ENCODE measurements at places on chromosomes 6 and 20.

GRCh38 chr20:3277686-3278465, 38.9 kb upstream of the SLC4A11 start:
- no peak for DNase-seq

DNA sequence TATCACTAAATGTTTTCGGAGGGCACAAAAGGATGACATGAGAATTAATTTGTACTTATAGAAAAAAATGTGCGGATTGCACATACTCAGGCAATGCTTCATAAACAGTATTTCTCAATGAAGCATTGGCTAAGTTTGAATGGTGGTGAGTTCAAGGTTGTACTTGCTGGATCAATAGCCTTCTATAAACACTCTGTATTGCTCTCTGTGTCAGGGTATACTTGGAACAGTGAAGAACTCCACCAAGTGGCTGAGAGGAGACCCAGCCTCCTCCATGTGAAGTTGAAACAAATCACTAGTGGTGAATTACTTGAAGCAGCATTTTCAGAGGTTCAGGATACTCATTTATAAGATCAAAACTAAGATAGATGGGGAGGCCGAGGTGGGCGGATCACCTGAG, 360.6 kb downstream of the RIMS1 start:
- no peak for DNase-seq

GRCh38 chr6:52551483-52552277, 25.2 kb downstream of the TRAM2 start:
- DNase-seq, result peak; percentile 89

DNA sequence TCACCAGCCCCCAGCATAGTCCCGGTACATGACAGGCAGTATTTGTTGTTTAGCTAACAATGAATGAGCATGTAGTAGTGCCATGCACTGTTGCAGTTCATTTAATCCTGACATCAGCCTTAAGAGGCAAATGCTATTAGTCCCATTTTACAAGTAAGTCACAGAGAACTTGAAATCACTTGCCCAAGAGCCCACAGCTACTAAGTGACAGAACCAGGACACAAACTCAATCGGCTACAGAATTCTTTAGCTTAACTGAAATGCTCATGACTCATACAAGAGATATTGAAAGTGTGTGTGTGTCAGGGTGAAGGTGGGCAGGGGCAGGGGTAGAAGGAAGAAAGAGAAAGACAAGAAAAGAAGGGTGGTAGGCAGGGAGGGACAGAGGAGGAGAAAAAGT, 52.7 kb downstream of the UNC5CL start:
- DNase-seq, result no peak

DNA sequence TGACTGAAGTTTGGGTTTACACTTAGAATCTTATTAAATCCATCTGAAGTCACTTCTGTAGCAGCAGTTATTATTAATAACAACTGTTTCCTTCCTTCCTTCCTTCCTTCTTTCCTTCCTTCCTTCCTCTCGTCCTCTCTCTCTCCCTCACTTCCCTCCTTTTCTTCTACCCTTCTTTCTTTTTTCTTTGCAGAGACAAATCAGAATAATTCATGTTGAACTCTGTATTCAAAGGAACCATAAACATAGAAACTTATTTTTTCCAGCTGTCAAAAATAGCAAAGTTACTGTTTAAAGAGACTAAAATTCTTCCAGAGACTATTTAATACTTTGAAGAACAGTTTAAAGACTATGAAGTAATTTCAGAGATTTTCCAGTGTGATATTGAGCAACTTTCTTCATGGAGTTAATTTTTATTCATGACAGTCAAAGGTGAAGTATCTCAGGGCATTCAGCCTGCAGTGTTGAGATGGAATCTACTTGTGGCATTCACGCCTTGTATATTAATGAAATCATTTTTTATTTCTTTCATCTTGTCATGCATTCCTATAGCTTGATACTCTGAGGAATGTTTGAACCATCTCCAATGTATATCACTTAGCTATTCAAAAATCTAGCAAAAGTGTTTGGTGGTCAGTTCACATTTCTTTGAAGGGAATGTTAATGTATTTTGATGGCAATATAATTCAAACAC, 109.7 kb downstream of the BCAS1 start:
- DNase-seq, result no peak

DNA sequence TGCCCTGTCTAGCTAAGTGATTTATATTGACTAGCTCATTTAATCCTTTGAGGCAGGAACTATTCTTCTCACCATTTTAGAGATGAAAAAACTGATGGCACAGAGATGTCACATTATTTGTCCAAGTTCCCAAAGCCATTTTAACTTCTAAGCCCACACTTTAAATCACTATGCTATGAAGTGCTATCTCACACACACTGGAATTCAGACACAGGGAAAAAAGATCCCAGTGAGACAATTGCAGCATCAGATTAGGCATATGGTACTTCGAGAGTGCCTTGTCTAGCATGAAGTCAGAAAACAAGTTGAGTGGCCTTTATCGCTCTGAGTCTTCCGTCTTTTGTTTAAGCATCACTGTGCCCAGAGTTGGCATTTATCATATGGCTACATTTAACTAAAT, 54.1 kb upstream of the PDE7B start:
- DNase-seq, result no peak

- peak; percentile 58 for DNase-seq
These were observed 841.6 kb upstream of the GJE1 start for GRCh38 chr6:141290941-141291721.

DNA sequence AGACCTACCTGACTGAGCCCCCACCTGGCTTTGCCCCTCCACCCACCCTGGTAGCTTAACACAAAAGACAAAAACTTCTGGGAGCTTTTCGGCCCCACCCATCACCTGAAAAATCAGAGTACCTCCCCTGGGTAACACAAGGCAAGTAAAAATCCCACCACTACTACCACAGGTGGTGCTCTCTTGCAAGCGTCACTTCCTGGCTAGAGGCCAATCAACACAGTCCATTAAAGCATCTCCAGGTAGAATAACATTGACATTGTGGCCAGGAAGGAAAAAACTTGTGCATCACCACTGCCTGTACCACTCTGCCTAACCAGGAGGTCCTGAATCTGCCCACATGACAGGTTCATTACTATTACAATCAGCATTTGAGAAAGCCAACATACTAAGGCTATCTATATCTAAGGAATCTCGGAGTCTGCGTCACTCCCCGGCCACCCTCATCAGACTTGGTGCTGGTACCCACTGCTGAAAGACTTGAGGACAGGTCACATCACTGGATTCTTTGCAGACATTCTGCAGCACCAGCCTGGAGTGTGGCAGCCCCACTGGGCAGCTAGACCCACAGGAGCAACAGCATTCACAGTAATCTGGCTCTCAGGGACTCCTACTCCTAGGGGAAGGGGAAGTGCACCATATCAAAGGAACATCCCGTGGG, 125.9 kb downstream of the CDK19 start:
- no peak for DNase-seq

DNA sequence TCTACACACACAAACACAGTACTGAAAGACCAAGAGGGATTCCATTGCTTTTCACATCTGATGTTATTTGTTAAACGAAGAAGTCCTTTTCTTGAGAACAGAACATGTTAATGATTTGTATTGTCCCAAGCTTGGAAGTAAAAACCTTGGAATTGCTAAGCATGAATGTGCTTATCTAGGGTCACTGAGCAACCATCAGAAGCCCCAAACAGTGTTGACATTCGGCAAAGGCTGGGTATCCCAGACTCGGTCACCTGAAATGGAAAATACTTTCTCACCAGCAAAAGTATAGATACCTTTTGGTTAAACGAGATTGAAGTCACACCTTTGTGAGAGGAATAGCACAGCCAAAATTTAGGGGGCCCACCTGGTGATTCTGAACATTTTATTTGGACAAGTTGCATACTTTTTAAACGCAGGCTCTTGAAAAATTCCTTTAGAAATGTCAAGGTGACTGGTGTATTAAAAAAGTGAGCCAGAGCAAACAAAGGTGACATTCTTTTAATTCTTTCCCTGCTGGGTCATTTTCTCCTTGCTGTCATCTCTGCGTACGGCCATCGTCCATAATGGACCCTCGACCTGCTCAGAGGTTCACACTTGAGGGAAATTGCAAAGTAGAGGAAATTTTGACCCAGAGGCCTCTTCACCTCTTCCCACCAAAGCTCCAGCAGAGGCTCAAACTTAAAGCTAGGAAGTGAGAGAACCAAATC, 95.8 kb upstream of the FOXA2 start:
- no peak for DNase-seq

DNA sequence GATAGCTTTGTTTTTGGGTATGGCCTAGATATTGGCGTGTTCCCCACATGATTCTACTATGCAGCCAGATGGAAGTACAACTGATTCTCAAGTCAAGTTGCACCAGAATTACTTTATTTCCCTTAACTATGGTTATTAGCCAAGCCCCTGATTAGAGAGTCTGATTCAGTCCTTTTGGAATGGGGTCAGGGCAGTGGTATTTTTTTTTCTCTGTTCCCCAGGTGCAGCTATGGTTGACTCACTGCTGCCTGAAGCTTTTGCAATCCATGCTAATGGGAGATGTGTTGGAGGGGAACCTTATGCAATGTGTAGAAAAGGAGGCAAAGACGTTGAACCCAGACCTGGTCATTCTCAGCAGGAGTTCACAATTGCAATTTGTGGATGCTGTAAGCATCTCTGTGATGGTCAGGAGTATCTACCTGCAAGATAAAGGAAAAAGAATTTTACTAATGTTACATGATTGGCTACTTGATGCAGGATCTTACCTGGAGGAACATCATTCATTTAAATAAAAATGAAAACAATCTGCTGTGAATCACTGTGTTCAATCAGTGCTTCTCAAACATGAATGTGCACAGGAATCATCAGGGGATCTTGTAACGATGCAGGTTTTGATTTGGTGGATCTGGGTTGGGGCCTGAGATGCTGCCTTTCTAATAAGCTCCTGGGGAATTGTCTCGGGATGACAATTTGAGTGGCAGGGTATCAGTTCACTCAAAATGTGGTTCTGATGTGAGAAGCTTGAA, 49.4 kb downstream of the PFDN4 start:
- DNase-seq, result no peak

- no peak for DNase-seq
These were observed 1.4 kb downstream of the DEFB132 start for GRCh38 chr20:258963-259362.

DNA sequence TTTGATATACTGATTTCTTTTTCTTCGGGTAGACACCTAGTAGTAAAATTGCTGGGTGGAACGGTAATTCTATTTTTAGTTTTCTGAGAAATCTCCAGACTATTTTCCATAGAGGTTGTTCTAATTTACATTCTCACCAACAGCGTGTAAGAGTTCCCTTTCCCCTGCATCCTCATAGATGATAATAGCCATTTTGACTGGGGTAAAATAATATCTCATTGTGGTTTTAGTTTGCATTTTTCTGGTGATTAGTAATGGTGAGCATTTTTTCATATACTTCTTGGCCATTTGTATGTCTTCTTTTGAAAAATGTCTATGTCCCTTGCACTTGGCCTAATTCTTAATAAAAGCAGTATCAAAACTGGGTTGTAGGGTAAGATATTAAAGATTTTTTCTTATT, 148.9 kb upstream of the SIM1 start:
- DNase-seq, result no peak

- no peak for DNase-seq
These were observed 251.2 kb downstream of the GJA1 start for GRCh38 chr6:121686611-121687023.

DNA sequence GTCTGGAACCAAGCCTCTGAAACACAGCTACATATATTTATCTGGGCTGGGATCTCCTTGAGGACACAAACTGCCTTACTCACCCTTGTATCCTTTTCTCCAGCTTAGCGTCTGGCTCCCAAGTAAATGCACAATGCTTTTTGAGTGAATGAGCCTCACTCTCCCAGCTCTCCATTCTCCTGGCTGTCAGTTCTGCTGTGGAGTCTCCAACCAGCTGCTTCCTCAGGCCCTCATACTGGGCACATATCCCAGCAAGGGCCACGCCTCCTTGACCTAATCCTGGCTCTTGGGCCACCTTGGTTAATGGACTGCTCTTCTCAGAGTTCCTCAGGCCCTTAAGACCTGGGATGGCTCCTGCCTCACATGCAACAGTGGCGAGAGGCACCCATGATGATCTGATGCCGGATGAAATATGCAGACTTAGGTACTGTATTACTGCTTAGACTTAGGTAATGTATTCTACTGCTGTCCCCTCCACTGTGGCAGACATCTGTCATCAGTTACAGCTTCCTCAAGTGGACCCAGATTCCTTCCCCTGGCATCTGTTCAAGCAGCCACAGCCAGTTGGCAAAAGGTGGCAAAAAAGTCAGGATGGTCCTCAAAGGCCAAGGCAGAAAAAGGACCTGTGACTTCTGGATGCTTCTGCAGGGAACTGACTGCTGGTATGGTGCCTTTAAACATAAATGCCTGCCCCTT, 16.5 kb downstream of the SNHG17 start:
- peak; percentile 46 for DNase-seq

- DNase-seq, result no peak
These were observed 31.3 kb downstream of the ANKRD60 start for GRCh38 chr20:58197185-58197469.

GRCh38 chr6:9496837-9497236, 918.0 kb downstream of the TFAP2A start:
- no peak for DNase-seq

DNA sequence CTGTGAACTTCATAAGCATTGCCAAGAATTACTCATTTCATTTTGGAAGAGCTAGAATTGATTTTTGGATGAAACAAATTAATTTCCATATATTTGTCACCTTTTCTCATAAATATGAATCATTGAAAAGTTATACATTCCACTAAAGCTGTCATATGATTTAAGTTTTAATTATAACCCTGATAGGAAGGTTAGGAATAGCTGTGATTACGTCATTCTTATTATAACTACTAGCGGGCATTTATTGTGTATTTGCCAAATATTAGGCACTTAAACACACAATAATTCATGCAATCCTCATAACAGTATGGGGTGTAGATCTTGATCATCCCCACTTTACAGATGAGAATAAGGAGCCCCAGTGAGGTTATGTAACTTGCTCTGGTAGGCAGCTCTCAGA, 77.4 kb upstream of the ENPP5 start:
- DNase-seq, result no peak

GRCh38 chr6:36641543-36641942, 37.0 kb upstream of the CDKN1A start:
- DNase-seq, result no peak

GRCh38 chr6:67112120-67112519, 1405.1 kb upstream of the EYS start:
- DNase-seq, result no peak

GRCh38 chr6:72716916-72717315, 95.1 kb downstream of the KCNQ5 start:
- DNase-seq, result peak; percentile 26

GRCh38 chr6:73830119-73830518, 134.1 kb downstream of the CD109 start:
- no peak for DNase-seq
